ENCODE measurements at places on chromosomes 5 and 9.

DNA sequence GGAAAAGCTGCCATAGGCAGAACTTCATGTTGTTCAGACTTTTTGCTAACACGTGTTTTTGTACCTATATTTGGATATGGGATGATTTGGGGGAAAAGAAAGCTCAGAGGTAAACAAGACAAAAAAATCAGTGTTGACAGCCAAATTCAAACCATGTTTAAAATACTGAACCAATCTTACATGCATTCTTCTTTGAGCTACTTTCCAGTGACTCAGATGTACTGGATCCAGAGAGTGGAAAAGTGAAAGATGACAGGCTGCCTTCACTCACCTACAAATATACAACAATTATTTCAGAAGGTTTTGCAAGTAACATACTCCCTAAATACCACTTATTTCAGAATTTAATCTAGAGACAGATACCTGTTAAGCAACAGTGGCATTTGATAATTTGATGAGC, 165.7 kb downstream of the MPDZ start:
- DNase-seq = no peak

DNA sequence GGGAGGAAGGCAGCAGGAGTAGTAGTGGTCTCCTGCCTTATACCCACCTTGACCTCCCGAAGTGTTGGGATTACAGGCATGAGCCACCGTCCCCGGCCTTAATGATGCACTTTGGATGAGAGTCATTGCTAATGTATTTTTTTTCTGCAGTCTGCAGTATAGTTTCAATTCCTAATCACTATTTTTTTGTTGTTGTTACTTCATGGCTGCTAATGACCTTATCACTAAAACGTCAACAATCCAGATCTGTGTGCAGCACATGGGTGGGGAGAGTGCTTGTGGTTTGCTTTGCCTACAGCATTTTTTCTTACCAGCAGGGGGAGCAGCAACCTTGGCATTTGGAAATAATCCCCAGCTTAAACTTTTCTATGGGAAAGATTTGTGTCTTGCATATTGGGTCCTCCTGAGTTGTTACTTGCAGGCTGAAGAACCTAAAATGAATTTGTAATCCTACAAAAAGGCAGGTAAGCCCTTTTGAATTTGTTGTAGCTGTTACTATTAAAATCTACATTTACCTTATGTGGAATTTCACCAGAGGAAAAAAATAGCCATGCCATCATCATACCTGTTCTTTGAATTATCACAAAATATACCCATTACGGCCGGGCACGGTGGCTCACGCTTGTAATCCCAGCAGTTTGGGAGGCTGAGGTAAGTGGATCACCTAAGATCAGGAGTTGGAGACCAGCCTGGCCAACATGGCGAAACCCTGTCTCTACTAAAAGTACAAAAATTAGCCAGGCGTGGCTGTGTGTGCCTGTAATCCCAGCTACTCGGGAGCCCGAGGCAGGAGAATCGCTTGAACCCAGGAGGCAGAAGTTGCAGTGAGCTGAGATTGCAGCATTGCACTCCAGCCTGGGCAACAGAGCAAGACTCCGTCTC, 6.3 kb upstream of the MED7 start:
- DNase-seq = peak; percentile 32

GRCh38 chr5:111415053-111415452, 97.3 kb downstream of the STARD4 start:
- DNase-seq = no peak

DNA sequence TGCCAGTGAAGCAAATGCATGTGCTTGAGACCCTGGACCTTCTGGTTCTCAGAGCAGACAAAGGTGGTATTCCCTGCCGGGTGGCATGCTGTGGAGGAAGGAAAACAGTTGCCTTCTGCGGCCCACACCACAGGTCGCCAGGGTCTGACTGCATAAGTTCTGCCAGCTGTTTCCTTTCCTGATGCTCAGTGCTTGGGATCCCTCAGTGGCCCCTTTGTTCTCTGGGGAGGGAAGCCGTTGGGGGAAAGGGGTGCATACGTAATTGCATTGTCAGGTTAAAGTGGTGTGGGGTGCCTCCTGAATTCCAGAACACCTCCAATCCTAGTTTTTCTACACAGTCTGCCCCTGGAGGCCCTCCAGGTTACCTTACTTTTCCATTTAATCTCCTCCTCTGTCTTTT, 43.1 kb upstream of the SLC2A8 start:
- no peak for DNase-seq

- peak; percentile 78 for DNase-seq
Measured at GRCh38 chr5:159987031-159987674, 21.8 kb upstream of the TTC1 start.

DNA sequence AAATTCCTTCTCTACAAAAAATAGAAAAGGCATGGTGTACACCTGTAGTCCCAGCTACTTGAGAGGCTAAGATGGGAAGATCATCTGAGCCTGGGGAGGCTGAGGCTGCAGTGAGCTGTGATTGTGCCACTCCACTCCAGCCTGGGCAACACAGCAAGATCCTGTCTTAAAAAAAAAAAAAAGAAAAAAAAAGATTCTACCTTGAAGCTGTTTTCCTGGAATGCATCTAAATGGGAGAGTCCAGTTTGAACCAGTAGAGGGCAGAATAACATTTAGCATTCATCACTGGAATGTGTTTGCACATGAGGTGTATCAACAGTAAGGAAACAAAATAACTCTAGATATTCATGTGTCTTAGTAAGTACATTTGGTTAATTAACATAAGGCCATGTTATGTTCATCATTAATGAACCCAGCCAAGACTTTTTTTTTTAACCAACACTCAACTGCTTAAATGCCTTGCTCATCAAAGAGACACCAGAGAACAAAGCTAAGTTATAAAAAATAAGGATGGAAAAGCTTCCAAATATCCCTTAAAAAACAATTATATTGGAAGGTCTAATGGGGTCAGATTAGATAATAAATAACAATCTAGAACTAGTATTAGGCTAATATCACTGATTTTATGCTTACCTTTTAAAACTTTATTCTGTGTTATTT, 16.1 kb downstream of the IFNE start:
- no peak for DNase-seq

- no peak for DNase-seq
Measured at GRCh38 chr9:93127395-93127911, 6.6 kb downstream of the NINJ1 start.
